Inflammatory macrophage treated with lipopolysaccharide for 1 hour (primary cell): ENCODE measurements at places on chromosomes 3 and 15.

- peak; percentile 31 for DNase-seq
Observed at GRCh38 chr3:16912400-16913263, 27.9 kb downstream of the PLCL2 start.

- no peak for DNase-seq
Observed at GRCh38 chr15:25070353-25070963, 115.7 kb downstream of the SNRPN start.

GRCh38 chr15:55422089-55422488, 13.8 kb downstream of the PIERCE2 start:
- no peak for DNase-seq

DNA sequence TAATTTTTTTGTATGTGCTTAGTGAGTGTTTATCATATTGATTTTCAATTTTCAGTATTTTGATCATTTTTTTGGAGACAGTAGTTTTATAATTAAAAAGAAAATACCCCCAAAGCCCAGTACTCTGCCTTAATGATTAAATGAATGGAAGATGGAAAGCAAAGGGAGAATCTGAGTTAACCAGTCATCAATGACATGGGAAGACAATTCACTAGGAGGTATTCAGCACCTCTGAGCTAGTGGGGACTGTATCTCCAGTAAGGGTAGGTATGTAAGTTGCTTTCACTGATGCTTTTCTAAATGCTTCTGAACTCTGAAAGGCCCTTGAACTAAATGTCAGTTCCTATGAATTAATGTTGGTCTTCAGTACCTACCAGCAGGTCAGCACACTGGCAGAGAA, 590.4 kb upstream of the DPPA4 start:
- no peak for DNase-seq

- DNase-seq = no peak
Observed at GRCh38 chr15:92117261-92117731, 263.8 kb downstream of the SLCO3A1 start.

DNA sequence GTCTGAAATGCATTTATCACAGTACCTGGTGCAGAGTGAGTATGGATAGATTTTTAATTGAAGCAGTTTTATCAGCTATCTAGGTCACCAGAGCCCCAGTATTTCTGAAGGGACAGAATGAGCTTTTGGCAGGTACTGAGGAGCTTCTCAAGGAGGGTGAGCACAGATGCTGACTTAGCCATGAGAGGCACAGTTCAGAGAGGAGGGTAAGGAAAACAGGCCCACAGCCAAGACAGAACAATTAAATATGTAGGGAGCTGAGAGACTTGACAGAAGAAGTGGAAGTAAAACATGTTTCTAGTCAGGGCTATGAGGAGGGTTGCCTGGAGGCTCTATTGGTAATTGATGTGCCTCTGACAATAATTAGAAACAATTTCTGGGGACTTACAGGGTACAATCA, 20.1 kb downstream of the ZNF80 start:
- DNase-seq = no peak

DNA sequence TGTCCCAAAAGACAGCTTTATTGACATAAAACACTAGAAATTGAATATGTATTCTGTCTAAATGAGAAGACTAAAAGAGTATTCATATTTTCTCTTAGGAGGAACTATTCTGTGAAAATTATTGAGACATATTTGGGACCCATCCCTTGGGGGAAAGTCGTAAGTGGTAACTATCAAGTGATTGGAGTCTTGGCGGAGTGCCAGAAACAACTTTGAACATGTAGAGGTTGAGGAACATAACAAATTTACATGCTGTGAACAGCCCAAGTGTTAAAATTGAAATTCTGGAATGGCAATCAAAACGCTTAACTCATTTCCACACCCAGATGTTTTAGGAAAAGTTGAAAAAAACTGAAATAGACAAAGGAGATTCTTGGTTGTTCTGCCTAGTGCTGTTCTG, 1034.6 kb downstream of the NSUN3 start:
- DNase-seq = no peak

- no peak for DNase-seq
Observed at GRCh38 chr15:27401471-27401870, 430.5 kb downstream of the GABRG3 start.

DNA sequence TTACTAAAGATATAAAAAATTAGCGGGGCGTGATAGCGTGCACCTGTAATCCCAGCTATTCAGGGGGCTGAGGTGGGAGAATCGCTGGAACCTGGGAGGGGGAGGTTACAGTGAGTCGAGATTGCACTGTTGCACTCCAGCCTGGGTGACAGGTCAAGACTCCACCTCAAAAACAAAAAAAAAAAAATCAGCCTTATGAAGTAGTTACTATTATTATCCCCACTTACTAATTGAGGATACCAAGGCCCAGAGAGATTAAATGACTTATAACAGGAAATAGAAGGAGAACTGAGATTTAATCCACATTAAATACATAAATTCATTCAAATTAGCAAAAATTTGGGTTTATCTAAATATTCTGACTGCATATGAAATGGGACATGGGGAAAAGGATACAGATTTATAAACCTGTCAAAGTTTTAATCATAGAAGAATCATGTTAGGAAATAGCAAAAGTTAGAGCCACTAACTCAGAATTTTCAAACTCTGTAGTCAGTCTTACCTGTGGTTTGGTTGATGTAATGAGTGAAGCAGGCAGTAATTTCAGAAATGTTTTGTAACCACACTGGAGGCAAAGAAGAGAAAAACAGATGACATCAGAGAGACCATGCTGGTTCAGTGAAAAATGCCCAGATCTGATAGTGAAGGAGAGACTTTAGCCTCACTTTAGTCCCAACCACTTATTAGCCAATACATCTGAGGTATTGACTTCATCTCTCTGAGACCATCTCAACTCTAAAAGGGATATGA, 25.0 kb upstream of the ACAP2 start:
- no peak for DNase-seq
